ENCODE measurements at places on chromosomes 5 and 9. TPM values are rescaled to one million over a fixed set of nuclear protein-coding genes. Genes with fewer than 3 reads are reported as not detected.

DNA sequence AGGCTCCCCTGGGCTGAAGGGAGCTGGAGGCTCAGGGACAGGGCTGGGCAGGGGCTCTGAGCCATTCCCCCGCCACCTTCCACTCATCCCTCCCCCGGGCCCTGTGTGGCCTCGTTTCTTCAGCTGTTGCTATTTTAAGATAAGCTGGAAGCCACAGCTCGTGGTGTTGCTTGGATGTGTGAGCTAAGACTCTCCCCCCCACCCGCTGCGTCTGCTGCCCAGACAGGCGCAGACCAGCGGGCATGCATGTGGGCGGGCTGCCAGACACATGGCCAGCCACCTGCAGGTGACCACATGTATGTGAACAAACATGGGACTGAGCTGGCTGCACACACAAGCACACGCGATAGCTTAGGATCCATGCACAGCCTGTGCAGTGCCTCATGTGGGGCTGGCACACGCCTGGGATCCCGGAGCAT is 8.7 kb downstream of the SNCB start:
- DNase-seq = no peak

- DNase-seq = no peak
Observed at GRCh38 chr5:135219868-135220267, 179.2 kb downstream of the MACROH2A1 start.

GRCh38 chr9:27361492-27361891 is 64.5 kb upstream of the EQTN start:
- no peak for DNase-seq

GRCh38 chr5:128538250-128539037 is 399 bp upstream of the FBN2 start:
- peak; percentile 77 for DNase-seq

DNA sequence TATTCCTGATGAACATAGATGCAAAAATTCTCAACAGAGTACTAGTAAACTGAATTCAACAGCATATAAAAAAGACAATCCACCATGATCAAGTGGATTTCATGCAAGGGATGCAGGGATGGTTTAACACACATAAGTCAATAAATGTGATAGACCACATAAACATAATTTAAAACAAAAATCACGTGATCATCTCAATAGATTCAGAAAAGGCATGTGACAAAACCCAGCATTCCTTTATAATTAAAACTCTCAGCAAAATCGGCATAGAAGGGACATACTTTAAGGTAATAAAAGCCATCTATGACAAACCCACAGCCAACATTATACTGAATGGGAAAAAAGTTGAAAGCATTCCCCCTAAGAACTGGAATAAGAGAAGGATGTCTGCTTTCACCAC is 166.9 kb upstream of the TRIM32 start:
- no peak for DNase-seq

DNA sequence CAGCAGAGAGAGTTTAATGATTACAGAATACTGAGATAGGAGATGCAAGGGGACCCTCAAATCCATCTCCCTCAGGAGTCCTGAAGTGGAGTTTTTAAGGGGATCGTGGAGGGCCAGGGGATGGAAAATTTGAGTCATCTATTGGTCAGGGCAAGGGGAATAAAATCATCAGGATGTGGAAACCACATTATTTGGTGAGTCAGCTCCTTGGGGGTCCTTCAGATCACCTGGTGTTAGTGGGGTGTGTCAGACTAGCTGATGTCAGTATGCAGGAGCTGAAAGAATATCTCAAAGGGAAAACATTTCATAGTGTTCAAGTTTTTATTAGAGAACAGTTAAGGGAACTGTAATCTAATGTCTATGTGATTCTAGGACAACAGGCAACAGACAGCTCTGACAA is 183.0 kb upstream of the FTMT start:
- DNase-seq = peak; percentile 36

DNA sequence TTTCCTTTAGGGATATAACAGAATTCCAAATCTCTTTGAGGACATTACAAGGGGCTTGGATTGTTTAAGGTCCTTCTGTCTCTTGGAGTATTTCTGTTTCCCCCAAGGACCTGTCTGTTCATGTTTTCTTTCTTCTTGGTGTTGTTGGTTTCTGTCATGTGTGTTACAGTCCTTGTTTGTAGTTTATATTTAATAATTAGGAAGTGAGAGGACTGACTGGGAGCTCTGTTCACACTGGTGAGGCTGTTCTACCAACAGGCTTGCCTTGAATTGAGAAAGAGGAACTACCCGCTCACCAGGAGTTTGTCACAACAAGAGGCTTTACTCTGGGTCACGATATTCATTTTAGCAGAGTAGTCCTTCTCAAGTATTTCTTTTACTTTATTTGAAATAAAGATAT is 119.2 kb upstream of the SV2C start:
- no peak for DNase-seq

GRCh38 chr5:178314961-178315820 is 82.6 kb upstream of the PHYKPL start:
- DNase-seq = no peak

FBP1 gene
- not detected for total RNA-seq

TMEM174 gene
- not detected for total RNA-seq

GRXCR2 gene
- total RNA-seq = not detected

Data from fibroblast of lung (primary cell).